HFFc6 (cell line): ENCODE measurements at places on chromosomes 4 and X. TPM values are rescaled to one million over a fixed set of nuclear protein-coding genes. Genes with fewer than 3 reads are reported as not detected.

DNA sequence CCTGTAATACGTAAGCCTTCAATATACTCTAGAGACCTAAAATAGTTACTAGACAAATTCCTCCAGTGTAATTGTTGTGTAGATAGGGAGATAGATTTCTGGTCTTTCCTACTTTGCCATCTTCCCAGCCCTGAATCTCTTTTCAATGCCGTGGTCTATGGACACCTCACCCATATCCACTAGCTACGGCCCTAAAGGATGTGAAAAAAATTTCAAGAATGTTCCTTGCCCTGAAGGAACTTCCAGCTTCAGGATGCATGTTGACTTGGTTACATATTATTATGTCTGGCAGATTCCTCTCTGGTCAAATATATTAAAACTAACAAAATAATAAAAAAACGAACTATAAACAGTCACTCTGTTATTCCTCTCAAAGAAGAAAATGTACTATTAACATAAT lies 52.4 kb upstream of the TSPAN5 start:
- peak overlapping the region; percentile 76 for H3K27ac ChIP-seq
- H3K27me3 ChIP-seq, result no peaks in the 10 kb centered on the region; the same call in 1 of the 2 replicates
- peak overlapping the region; percentile 11; the same call in 1 of the 2 replicates for H3K4me3 ChIP-seq
- H3K4me1 ChIP-seq, result peaks cover 42% of the 10 kb centered on the region

DNA sequence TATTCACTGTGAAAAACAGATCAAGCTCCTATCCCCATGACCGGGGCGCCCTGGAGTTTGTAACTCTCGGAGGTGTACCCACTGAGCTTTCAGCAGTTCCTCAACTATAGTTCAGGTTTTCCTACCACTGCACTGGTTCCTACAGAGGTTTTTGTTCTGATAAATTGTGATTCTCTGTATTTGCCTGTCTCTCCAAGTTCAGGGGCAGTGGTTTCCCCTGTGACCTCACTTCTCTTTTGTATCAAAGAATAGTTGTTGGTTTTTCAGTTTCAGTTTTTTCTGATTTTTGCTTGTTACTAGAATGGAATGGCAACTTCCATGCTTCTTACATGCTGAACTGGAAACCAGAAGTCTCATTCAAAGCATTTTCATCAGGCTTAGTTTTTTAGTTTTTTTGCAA lies 56.8 kb upstream of the PLS3 start:
- H3K27ac ChIP-seq, result no peak overlapping the region
- DNase-seq, result no peak
- H3K36me3 ChIP-seq, result no peaks in the 10 kb centered on the region
- H3K27me3 ChIP-seq, result peaks cover 1% of the 10 kb centered on the region; the same call in 1 of the 2 replicates
- no peak overlapping the region for H3K4me3 ChIP-seq

- peaks cover 27% of the 10 kb centered on the region for H3K27me3 ChIP-seq
- DNase-seq, result peak; percentile 32
- H3K27ac ChIP-seq, result no peak overlapping the region
- H3K4me3 ChIP-seq, result no peak overlapping the region
- H3K4me1 ChIP-seq, result peaks cover 13% of the 10 kb centered on the region
These were observed 10.3 kb downstream of the RTL5 start for GRCh38 chrX:72121383-72121782.

NEUROG2 gene
- not detected in 3 replicates for total RNA-seq

DNA sequence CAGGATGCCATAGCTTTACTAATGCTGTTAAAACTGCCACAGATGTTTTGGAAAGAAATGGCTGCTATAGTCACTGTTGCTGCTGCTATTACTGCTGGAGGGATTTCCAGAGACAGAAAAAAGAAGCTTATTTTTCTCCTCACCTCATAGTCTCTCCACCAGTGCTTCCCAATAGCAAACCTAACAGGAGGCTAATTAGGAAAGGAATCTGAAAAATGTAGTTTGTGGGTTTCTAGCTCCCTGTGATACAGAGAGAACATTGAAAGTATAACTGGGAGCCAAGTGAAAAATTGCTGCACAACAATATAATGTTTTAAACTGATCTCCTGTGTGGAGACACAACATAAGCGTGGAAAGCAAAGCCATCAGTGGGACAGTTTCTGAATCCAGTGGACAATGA lies 8.6 kb upstream of the TSPAN7 start:
- DNase-seq, result no peak
- H3K27ac ChIP-seq, result no peak overlapping the region
- H3K36me3 ChIP-seq, result no peaks in the 10 kb centered on the region
- no peak overlapping the region for H3K4me3 ChIP-seq
